ENCODE measurements at places on chromosomes 7 and 10. TPM values are rescaled to one million over a fixed set of nuclear protein-coding genes. Genes with fewer than 3 reads are reported as not detected.
A peak's percentile ranks its signal among the peaks of the same experiment; 100 is the strongest.

RSPH10B gene
- not detected for total RNA-seq

CEP55 gene
- total RNA-seq: not detected

- H3K4me1 ChIP-seq: peaks cover 75% of the 10 kb centered on the region
- no peaks in the 10 kb centered on the region for H3K36me3 ChIP-seq
- H3K27ac ChIP-seq: peak overlapping the region; percentile 14
Observed at GRCh38 chr7:152335900-152336571, 99.8 kb downstream of the KMT2C start.

CTAGE4 gene
- not detected for total RNA-seq

- no peak overlapping the region for H3K27ac ChIP-seq
- DNase-seq: no peak
- no peak overlapping the region for H3K4me3 ChIP-seq
- H3K4me1 ChIP-seq: no peaks in the 10 kb centered on the region
Observed at GRCh38 chr10:15539262-15539661, 168.2 kb upstream of the FAM171A1 start.

GRCh38 chr10:132027423-132027983 lies 38.2 kb upstream of the JAKMIP3 start:
- H3K4me3 ChIP-seq: no peak overlapping the region
- no peaks in the 10 kb centered on the region for H3K36me3 ChIP-seq
- H3K27me3 ChIP-seq: peaks cover 2% of the 10 kb centered on the region

- H3K36me3 ChIP-seq: no peaks in the 10 kb centered on the region
- no peak overlapping the region for H3K4me3 ChIP-seq
- no peak for DNase-seq
- H3K27me3 ChIP-seq: no peaks in the 10 kb centered on the region
- H3K4me1 ChIP-seq: no peaks in the 10 kb centered on the region
Observed at GRCh38 chr7:12474035-12474434, 70.4 kb upstream of the VWDE start.

GRCh38 chr10:104429846-104430245 lies 76.2 kb downstream of the CFAP58 start:
- no peaks in the 10 kb centered on the region for H3K27me3 ChIP-seq
- no peaks in the 10 kb centered on the region for H3K36me3 ChIP-seq
- no peak overlapping the region for H3K27ac ChIP-seq
- DNase-seq: no peak
- H3K4me3 ChIP-seq: no peak overlapping the region
- no peaks in the 10 kb centered on the region for H3K4me1 ChIP-seq

GRCh38 chr7:27148756-27149641 lies 1.4 kb upstream of the HOXA6 start:
- H3K4me3 ChIP-seq: peak overlapping the region; percentile 75
- H3K4me1 ChIP-seq: peaks cover 29% of the 10 kb centered on the region
- H3K36me3 ChIP-seq: peaks cover 19% of the 10 kb centered on the region
- peak; percentile 59 for DNase-seq

- peak overlapping the region; percentile 77 for H3K27ac ChIP-seq
- H3K4me3 ChIP-seq: no peak overlapping the region
- H3K27me3 ChIP-seq: no peaks in the 10 kb centered on the region
Observed at GRCh38 chr10:102752934-102753664, 9.4 kb downstream of the WBP1L start.

DNA sequence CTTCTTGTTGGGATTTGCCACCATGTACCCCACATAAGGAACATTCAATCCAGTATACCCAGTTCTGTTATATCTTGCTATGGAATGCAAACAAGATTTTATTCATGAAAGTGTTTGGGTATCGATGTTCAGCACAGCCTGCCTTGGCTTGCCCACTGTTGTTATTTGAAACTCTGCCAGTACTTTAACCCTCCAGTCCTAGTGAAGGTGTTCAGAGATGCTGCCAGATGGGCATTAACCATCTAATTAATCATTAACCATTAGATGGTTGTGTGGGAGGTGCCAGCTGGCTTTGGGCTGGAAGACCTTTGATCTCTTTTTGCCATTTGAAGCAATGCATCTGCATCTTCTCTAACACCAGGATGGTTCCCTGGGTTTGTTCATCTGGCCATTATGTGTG lies 363.0 kb downstream of the SH2D4B start:
- H3K4me1 ChIP-seq: no peaks in the 10 kb centered on the region
- H3K4me3 ChIP-seq: no peak overlapping the region
- H3K27ac ChIP-seq: no peak overlapping the region
- H3K36me3 ChIP-seq: no peaks in the 10 kb centered on the region
- H3K27me3 ChIP-seq: no peaks in the 10 kb centered on the region

FEZF1 gene
- total RNA-seq: 0.19 TPM

DNA sequence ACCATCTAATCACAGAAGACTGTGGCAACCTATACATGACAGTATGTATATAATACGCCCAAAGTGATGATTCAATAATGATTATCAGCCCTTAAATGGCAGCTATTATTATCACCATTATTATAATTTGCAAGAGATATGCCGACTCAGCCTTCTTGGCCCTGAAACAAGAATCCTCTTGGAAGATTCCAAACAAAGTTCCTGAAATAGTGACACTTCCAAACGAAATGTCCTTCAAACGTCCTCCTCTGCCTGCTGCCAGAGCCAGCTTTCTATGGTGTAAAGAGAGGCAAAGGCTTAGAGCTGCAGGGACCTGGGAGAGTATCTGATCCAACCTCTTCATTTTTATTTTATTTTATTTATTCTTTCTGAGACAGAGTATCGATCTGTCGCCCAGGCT lies 36.0 kb downstream of the NRAP start:
- DNase-seq: no peak
- peaks cover 77% of the 10 kb centered on the region for H3K4me1 ChIP-seq
- H3K36me3 ChIP-seq: peaks cover 3% of the 10 kb centered on the region
- H3K27me3 ChIP-seq: no peaks in the 10 kb centered on the region
- no peak overlapping the region for H3K4me3 ChIP-seq

DNA sequence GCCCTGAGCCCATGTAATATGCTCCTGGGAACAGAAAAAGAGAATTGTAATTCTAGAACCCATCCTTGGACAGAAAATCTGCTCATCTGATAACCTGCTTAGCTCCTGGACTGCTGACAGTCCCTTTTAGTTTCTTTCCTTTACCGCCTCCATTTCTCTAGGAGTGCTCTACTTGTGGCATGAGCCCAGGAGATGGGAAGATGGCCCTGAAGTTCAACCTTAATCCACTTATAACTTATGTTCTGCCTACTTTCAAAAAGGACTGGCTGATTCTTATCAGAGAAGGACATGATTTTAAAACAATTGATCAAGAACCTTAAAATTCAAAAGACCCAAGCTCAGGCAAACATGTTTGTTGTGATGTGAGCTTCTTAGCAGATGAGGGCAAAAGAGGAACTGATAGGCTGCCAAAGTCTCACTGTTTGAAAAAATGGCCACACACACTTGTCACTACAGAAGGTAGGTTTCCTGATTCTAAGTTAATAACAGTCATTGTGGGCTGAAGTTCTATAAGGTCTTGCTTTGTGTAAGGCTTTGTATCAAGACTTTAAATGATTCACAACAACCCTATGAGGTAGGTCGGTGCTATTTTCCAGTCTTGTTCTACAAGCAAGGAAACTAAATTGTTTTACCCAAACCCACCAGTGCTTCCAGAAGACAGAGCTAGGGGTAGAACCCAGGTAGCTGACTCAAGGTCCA lies 94.3 kb upstream of the AFAP1L2 start:
- no peak overlapping the region for H3K27ac ChIP-seq
- no peaks in the 10 kb centered on the region for H3K36me3 ChIP-seq
- no peak for DNase-seq
- no peaks in the 10 kb centered on the region for H3K4me1 ChIP-seq

SLC39A12 gene
- not detected for total RNA-seq

- H3K36me3 ChIP-seq: peaks cover 2% of the 10 kb centered on the region
- H3K27ac ChIP-seq: no peak overlapping the region
- no peak overlapping the region for H3K4me3 ChIP-seq
- H3K4me1 ChIP-seq: no peaks in the 10 kb centered on the region
Observed at GRCh38 chr7:38870147-38870546, 38.8 kb downstream of the VPS41 start.

DNA sequence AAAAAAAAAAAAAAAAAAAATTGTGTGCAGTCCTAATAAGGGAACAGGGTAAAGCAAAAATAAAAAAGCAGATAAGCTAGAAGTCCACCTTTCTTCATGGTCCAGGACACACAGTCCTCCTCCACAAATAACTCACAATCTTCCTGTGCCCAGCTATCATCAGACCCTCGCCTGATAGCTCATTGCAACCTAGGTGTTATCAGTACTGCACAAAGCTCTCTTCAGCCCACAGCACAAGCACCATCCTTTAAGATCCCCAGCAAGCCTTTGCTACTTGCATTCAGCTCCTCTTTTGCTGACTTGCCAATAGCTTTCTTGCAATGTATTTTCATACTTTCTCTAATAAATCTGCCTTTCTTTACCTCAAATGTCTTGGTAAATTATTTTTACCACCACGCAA lies 5.0 kb downstream of the NDUFA5 start:
- no peak overlapping the region for H3K4me3 ChIP-seq
- DNase-seq: no peak
- H3K27ac ChIP-seq: no peak overlapping the region
- H3K4me1 ChIP-seq: peaks cover 48% of the 10 kb centered on the region

DNA sequence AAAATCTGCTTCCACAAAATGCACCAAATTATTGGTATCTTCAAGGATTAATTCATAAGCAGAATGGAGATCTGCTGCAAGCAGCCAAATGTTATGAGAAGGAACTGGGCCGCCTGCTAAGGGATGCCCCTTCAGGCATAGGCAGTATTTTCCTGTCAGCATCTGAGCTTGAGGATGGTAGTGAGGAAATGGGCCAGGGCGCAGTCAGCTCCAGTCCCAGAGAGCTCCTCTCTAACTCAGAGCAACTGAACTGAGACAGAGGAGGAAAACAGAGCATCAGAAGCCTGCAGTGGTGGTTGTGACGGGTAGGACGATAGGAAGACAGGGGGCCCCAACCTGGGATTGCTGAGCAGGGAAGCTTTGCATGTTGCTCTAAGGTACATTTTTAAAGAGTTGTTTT lies 12.1 kb downstream of the IFIT3 start:
- H3K27me3 ChIP-seq: no peaks in the 10 kb centered on the region
- H3K36me3 ChIP-seq: no peaks in the 10 kb centered on the region

- no peak overlapping the region for H3K27ac ChIP-seq
- no peak overlapping the region for H3K4me3 ChIP-seq
- H3K4me1 ChIP-seq: no peaks in the 10 kb centered on the region
Observed at GRCh38 chr10:116766837-116767634, 24.7 kb upstream of the HSPA12A start.

ATP5MK gene
- total RNA-seq: 660 TPM

GRCh38 chr7:22549667-22550513 lies 49.9 kb upstream of the STEAP1B start:
- peaks cover 13% of the 10 kb centered on the region for H3K27me3 ChIP-seq
- H3K27ac ChIP-seq: no peak overlapping the region
- H3K4me3 ChIP-seq: peak overlapping the region; percentile 31
- no peak for DNase-seq

UBE2H gene
- total RNA-seq: 77.5 TPM
